NCI-H446 treated with DMSO at 0.1 percent for 48 hours (cell line): ENCODE measurements at places on chromosomes 7 and 10.

- no peak for DNase-seq
Measured at GRCh38 chr10:22003964-22004281, 393 bp upstream of the DNAJC1 start.

DNA sequence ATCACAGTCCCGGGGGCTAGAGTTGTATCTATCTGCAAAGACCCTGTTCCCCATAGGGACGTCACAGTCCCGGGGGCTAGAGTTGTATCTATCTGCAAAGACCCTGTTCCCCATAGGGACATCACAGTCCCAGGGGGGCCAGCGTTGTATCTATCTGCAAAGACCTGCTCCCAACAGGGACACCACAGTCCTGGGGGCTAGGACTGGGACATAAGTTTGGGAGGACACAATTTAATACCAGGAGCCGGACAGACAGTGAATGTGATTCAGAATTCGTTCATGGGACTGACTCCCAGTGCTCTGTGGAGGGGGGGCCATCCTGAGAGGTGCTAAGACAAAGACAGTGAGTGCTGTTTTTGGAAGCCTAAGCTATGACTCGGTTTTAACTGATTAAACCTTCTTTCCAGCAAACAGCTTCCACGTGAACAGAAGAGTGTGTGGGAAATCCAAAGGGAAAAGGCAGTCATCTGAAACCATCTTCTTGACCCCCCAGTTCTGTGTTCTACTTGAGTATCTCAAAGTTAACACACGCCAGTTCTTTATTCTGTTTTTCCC lies 153.0 kb downstream of the DIP2C start:
- DNase-seq, result no peak

DNA sequence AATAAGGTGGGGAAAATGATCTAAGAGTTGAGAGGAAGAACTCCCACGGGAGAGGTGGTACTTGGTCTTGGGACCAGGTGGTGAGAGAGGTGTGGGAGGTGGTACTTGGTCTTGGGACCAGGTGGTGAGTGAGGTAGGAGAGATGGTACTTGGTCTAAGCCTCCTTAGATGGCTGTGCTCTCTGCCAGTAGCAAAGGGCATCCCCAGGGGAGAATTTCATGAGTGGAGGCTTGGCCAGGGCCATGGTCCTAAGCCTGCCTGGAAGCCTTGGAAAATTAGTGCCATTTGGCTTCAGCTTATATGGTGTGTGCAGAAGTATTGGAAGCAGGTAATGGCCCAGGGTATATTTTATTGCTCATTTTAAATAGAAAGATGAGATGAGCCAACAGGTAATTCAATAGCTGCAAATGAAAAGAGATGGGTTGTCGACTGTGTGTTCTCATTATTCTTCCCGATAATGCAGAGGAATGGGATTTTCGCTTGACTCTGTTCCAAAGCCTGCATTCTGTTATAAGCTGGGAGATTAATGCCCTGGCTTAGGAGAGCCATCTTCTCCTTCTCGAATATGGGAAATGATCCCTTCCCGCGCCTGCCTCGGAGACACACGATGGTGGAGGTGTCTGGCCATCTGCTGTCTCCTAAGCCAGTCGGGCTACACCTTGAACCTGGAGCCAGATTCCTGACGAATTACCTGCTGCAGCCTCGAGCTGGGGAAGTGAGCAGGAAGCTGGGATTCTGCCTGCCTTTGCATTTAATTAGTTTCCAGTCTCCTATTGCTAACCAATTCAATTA lies 287.8 kb downstream of the GALNT17 start:
- DNase-seq, result no peak

DNA sequence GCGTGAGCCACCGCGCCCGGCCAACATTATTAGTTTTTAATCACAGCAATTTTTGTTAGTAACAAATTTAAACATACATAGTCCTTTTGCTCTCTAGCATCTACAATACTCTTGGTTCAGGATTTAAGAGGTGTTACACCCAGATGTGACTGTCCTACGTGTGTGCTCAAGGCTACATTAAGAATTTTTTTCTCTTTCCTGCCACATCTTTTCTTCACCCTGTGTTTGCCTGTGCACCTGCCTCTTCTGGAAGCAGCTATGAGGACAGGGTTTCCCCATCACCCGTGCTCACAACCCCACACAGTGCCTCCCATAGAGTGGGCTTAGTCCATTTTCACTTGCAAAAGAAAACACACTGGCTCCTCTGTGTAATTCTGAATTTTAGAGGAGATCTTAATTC lies 186.7 kb upstream of the KLF6 start:
- no peak for DNase-seq

DNA sequence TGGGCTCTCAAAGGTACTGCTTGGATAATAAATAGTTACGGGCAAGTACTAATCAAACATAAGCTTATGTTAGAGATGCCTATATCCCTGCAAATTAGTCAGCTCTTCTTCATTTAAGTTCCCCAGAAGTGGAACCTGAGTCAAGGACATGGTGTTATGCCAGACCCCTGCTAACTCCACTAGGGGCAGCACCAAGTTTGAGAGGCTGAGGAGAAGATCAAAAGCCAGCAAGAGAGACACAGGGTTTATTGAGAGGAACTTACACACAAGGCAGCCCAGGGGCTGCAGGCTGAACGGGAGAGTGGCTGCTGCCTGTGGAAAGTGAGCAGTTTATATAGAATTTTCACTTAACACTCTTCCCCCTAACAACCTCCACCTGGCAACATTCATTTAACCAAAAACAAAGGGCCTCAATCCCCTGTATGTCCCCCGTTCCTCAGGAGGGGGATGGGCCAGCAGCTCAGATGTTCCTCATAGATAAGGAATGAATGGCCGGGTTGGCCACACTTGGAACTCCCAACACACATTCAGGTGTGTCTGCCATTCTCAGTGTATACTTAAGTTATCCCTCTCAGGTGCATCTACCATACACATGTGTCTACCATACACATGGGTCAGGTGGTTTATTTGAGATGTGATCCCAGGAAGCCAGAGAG lies 62.6 kb upstream of the GHITM start:
- DNase-seq, result no peak

DNA sequence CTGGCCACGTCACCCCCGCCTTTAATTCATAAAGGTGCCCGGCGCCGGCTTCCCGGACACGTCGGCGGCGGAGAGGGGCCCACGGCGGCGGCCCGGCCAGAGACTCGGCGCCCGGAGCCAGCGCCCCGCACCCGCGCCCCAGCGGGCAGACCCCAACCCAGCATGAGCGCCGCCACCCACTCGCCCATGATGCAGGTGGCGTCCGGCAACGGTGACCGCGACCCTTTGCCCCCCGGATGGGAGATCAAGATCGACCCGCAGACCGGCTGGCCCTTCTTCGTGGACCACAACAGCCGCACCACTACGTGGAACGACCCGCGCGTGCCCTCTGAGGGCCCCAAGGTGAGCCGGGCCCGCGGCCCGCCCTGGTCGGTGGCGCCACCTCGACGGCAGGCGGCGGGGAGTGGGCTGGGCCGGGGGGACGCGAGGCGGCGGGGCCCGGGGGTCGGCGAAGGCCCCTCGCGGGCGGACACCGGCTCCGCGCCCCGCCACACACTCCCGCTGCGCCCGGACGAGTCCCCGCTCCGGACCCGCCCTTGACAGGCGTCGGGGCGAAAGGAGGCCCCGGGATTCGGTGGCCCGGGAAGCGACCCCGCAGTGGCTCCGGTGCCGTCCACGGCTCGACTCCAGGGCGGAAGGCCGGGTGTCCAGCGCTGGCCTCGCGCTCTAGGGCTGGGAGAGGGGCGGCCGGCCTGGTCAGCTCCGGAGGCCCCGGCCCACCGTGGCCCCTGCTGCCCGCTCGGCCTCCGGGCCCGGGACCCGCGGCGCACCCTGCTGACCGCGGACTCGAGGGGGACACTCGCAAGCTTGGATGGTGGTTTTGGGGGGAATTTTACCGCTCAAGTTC lies 557 bp downstream of the BAG3 start:
- DNase-seq, result no peak

GRCh38 chr10:126042354-126042753 lies 146.0 kb downstream of the FANK1 start:
- DNase-seq, result no peak

DNA sequence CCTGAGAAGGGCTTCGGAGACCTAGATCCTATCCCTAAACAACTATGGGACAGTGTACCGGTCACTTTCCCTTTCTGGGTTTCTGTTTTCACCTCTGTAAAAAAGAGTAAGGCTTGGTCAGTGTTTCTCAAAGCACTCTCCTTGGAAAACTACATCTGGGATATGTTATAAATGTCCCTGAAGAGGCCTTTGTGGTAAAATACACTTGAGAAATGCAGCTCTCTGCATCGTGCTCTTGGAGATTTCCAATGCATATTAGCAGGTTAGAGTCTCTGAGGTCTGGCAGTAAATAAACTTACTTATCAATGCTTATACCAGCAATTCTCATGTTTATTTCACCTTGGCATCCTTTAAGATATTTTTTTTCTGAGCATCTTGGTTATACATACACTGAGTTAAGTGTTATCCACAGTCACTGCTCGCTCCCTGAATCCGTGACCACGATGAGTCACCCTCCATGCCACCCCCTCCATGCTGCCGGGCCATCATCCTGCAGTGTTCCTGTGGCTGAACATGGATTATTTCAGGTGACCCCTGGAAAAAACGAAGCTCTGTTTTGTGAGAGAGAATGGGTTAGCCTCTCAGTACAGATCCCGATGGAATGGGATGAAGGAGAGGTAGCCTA lies 3.3 kb upstream of the TBXAS1 start:
- DNase-seq, result no peak

DNA sequence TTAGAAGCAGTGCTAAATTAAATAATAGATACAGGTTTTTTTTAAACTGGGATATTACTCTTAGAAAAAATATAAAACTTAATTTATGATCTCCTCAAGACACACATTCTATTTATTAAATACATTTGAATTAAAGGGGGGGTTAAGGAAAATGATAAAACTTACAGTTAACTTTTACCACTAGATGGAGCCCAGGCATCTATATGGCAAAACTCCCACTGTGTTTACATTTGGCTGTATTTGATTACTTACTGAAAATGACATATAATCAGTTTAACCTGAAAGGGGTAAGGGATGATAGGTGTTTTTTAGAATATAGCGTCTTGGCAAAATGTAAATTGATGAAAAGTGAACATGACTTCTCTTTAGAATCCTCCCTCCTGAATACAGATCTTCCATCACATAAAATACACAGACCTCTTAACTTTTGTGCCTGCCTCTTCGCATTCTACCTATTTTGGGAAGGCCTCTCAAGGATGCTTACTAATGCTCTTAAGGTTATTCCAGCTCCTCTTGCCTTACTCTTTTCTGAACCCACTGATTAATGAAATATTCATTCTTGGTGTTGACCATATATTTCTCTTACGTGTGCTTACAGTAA lies 235.7 kb downstream of the AGMO start:
- peak; percentile 8 for DNase-seq

DNA sequence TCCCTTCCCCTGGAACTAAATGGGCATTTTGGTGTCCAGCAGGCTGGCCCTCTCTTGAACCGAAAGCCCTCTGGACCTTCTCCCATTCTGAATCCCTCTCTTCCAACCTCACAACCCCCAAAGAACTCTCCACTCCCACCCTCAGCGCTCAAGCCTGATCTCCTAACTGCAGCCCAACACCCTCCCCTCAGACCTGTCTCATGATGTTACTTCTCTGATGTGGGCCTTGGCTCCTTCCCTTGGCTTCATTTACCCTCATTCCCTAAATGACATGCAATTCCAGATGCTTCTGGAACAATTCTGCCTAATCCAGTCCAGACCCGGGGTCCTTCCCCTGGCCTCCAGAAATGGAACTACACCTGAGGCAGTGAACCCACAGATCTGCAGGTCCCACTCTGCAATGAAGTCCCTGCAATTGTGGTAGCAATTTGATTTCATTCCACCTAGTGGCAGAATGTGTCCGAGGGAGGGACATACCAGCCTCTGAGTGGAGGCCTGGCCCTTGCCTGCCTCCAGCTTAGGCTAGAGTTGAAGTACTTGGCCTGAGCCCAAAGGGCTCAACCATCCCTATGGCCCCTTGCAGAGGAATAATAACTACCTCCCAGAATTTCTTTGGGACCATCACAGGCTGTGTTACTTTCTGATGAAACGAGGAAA lies 4.1 kb upstream of the CEP41 start:
- no peak for DNase-seq

GRCh38 chr10:32408690-32409089 lies 37.2 kb upstream of the CCDC7 start:
- no peak for DNase-seq

DNA sequence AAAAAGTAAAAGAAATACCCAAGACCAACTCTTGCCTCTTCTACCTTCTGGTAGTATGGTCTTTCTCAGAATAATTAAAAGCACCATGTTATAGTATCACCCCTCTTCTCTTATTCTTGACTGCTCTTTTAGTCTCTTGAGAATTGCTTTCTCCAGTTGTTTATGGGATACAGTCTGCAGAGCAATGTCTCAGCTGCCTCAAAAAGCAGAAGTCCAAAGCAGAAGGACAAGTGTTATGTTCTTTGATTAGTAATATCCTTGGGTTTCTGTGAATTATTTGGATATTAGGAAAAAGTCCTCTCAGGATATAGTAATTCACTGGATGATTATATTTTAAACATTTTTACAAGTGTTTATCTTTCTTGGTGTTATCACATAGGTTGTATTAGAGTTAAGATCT lies 7.4 kb downstream of the TAS2R41 start:
- no peak for DNase-seq

- peak; percentile 90 for DNase-seq
Measured at GRCh38 chr7:123534383-123535260, at the start of gene IQUB. TSS of gene IQUB (minus strand) at chr7:123534595. CDS start at chr7:123512340, 22,255 bp downstream.

GRCh38 chr10:129523031-129523722 lies 56.1 kb downstream of the MGMT start:
- no peak for DNase-seq

DNA sequence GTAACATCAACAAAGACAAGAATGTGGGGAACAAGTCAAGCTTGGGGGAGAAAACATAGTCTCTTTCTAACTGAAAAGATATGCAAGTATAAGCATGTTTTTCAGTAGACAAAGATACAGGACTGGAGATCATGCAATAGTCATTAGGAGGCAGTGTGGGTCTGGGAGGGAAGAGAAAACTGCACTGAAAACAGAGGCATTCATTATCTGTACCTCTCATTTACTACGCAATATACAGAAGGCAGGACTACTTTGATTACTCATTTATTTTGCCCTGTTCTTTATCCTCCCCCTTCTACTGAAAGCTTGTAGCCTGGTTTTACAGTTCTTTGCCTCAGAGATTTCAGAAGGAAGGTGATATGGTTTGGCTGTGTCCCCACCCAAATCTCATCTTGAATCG lies 341.2 kb downstream of the CRPPA start:
- DNase-seq, result no peak

GRCh38 chr7:117706210-117706609 lies 167.0 kb downstream of the CTTNBP2 start:
- no peak for DNase-seq

GRCh38 chr7:49486974-49487829 lies 286.2 kb upstream of the VWC2 start:
- DNase-seq, result no peak

DNA sequence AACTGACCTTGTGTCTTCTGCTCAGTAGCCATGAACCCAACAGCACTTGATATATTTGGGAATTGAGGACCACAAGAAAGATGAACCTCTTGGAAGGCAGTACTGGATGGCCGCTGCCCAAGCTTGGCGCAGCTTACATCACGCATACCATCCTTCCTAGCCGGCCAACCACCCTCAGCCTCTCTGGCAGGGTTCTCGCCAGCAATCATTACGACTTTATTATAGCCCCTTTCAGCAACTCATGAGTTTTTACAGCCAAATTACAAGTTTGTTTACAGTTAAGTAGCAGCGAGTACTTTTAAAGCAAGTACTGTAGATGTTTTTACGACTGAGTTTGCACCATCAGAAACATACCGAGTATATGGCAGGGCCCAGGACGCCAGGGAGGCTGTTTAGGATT lies 769.1 kb downstream of the SUGCT start:
- no peak for DNase-seq

- no peak for DNase-seq
Measured at GRCh38 chr7:128029405-128029995, 1.7 kb downstream of the LRRC4 start.
